ENCODE measurements at places on chromosomes 7 and 10.

- no peak for DNase-seq
These were observed 53.7 kb upstream of the MACC1 start for GRCh38 chr7:20270867-20271266.

DNA sequence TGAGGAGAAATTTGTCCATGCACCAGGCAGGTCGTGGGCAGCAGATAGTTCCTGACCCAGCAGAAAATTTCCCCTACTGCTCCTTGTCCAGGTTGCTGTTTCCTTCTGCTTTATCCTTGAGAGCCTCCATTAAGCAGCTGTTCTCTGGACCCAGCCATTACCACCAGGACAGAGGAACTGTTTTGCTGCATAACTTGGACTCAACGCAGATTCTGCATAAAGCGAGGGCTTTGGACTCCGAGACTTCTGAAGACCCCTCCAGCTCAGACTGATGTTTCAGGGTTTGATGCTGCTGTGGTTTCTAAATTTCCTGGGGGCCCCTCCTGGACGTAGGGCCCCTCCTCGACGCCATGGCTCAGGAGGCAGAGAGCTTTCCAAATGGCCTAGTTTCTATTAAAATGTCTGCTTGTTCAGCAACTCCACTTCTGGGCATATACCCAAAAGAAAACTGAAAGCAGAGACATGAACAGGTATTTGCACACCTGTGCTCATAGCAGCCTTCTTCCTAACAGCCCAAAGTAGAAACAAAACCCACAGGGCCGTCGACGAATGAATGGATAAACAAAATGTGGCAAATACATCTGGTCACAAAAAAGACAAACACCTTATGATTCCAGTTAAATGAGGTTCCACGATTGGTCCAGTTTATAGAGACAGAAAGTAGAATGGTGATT, 28.3 kb upstream of the LMTK2 start:
- no peak for DNase-seq

DNA sequence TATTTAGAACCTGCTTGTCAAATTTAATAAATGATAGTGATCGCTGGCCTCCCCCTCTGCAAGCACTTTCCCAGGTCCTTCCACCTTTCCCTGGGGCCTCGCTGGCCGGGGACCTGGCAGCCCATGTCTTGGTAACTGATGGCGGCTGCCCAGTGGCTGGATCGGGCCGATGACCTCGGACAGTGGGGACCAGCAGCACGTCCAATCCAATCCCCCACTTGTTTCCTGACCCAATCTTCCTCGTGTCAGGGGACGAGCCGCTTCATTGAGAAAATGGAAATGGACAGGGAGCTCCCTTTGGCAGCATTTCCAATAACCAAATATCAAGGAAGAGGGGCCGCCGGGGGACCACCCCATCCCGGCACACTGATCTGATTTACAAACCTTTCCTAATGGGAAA, 17.2 kb downstream of the EBF3 start:
- DNase-seq = no peak

DNA sequence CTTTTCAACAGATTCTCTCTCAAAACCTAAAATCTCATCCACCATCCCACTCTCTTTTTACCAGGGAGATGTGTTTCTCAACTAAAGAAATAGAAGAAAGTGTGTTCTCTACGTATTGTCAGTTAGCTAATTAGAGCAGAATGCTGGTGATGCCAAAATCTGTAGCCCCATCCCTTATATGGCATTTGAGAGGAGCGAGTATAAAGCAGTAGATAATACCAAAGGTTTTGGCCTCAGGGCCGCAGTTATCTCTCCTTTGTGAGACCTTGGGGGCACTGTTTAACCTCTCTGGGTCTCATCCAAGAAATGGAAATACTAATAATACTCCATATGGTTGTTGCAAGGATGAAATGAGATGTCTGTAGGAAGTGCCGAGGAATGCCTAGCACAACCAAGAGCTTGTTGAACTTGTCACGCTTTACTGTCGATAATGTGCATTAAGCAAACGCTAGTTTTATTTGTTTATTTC, 456 bp upstream of the DLD start:
- no peak for DNase-seq

Measured in NCI-H510A (cell line).